ENCODE measurements at places on chromosomes 3 and 15.

DNA sequence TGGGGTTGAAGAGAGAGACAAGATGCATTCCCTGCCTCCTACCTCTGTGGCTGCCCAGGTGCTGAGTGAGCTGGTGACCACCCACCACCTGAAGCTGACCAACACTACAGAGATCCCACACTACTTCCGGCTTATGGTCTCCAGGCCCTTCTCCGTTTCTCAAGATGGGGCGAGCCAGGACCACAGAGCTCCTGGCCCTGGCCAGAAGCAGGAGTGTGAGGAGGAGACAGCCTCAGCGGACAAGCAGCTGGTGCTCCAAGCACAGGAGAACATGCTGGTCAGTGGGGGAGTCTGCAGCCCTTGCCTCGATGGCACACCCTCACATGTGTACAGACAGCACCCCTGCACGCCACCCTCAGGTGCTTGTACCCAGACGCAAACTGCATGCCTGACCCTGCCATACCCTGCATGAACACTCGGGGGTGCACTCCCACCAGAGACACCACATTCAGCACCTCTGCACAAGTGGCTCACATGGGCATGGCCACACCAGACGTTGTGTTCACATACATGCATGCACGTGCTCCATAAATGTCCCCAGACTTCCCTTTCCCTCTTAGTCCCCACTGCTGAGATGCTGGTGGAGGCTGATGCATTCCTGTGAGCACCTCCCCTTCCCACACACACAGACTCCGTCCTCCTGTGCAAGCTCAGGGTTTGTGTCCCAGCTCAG, 19.0 kb downstream of the ACAA1 start:
- no peak for DNase-seq

DNA sequence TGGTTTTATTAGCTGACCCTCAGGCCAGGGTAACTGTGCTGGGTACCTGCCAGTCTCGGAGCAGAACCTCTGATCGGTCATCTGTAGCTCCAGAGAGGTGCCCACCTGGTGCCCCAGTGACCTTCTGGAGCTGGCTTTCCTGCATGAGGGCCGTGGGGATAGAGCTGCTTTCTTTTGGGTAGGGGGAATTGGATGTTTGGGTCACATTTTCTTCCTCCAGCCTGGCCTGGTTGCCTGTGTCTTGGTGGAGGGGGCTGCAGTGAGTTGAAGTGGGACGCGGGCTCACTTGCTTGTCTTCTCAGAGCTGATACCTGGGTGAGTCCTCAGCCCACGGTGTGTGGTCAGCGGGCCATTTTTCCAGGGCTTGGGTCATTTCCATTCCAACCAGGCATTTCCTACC, 2.6 kb downstream of the ZNF710 start:
- no peak for DNase-seq

- DNase-seq: no peak
Observed at GRCh38 chr3:131216801-131217200, 164.8 kb upstream of the NUDT16 start.

DNA sequence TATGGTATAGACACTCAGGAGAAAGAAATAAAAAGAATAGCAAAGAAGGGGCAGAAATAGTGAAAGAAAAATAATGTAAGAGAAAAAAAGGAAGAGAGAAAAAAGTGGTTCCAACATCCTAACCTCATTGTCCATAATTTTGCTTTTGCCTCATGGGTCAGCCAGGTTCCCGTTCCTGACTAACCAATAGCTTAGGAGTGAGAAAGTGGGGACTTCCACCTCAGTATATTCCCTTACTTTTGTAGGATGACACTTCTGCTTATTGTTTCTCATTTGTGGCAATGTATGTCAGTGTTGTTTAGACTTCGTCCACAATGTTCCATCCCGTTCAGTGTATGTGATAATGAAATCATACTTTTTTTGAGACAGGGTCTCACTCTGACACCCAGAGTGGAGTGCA, 9.3 kb upstream of the SLC12A8 start:
- DNase-seq: no peak

DNA sequence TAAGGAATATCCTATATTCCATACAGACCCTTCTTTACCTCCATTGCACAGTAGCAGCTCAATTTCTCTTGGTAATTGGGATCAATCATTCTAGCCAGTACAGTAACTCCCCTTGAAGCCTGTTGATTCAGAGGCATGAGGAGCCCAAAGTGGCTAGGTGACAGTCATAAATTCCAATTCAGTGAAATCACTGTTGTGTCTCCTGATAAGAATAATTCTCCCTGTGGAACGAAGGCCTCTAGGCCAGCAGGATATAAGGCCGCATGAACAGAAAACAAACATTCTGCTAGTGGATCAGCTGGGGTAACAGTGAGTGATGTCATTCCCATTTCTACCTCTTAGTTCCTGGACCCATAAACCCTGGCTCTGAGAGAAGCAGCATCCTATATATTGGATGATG, 696.3 kb downstream of the NR2F2 start:
- no peak for DNase-seq

DNA sequence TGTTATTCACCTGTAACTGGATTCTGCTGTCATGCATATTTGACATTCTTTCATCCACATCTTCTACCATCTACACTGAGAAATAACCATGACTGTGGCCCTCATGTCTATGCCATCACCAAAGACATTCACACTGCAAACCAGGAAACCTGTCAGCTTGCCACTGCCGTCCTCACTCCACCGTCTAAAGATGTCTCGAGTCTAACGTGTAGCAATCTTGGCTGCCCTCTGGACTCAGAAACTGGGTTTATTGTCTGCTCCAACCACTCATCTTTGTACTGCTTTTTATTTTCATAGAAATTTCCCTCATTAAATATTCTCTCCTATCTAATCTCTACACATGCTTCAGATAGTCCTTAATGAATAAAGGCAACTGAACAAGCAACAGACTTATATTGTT, 57.1 kb downstream of the CRYGS start:
- DNase-seq: no peak

DNA sequence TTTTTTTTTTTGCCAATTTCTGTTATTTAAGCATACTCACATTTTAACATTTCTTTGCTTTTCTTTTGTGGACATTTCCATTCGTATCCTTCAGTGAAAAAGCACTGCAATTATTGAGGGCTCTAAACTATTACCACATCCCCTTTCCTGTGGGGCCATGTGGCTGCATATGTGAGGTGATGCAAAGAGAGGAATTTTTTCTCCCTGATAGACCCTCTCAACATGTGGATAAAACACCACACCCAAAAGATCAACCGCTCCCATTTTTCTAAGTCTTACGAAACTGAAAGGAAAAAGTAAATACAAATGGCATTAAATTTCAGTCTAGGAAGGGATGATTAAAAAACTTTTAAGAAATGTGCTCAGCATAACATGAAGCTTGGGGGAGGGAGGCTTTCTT, 68.8 kb downstream of the DNAJC13 start:
- DNase-seq: no peak

DNA sequence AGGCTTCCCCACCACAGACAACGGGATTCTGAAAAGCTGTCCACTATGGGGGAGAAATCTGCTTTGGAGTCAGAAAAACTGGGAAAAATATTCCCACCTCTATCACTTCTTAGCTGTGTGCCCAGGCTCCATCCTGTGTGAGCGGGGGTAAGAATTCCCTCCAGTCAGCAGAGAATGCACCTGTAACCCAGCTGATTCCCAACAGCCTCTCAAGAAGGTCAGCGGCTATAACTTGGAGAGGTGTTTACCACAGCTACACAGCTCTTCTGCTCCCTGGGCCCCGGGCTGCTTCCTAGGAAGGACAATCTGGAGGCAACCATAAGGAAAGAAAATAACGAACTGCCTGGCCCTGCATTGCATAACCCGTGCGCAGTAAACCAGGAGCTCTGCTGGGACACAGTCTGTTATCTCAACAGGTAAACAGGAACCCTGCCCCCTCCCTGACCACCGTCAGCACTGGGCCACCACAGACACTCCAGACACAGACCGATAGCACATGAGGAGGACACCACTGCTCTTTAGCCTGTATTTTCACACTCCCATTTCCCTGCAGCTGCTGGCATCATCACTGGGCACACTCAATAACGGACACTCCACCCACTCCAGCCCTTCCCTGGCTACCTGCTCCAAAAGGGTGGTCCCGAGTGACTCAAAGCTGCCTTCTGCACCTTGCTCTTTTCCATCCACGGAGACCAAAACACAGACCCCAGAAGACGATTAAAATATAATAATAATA, 2.1 kb downstream of the RAB43 start:
- DNase-seq: no peak

DNA sequence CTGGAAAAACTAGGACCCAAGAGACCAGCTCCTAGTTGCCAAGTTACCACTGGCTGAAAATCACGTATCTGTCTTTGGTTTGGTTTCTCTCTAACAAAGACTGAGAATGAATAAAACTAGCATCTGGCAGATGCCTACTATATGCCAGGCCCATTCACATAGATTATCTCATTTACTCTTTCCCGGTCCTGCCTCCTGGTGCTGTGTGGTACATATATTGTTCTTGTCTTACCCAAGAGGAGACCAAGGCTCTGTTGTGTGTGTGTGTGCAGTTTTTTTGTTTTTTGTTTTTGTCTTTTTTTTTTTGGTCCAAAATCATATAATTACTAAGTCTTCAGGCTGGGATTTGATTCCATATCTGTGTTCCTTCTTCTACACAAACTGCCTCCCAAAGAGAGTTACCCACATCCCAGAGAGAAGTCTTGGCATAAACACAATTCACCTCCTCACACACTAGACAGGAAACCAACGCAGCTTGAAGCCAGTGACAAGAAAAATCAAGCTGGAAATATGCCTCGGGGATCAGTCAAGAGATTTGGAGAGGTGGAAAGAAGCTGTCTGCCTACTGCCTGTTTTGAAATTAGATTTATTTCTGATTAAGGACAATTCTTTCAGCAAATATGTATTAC, 891 bp downstream of the AHSG start:
- DNase-seq: no peak
